ENCODE measurements at places on chromosomes 6 and 20.

GRCh38 chr6:154359161-154359574 is 2.6 kb upstream of the IPCEF1 start:
- peak; percentile 44 for DNase-seq

GRCh38 chr6:158631678-158632537 is 12.6 kb downstream of the DYNLT1 start:
- peak; percentile 62 for DNase-seq

- peak; percentile 95 for DNase-seq
Measured at GRCh38 chr6:157221049-157221816, 102.1 kb downstream of the TMEM242 start.

- no peak for DNase-seq
Measured at GRCh38 chr6:89734526-89734925, 85.1 kb downstream of the MDN1 start.

DNA sequence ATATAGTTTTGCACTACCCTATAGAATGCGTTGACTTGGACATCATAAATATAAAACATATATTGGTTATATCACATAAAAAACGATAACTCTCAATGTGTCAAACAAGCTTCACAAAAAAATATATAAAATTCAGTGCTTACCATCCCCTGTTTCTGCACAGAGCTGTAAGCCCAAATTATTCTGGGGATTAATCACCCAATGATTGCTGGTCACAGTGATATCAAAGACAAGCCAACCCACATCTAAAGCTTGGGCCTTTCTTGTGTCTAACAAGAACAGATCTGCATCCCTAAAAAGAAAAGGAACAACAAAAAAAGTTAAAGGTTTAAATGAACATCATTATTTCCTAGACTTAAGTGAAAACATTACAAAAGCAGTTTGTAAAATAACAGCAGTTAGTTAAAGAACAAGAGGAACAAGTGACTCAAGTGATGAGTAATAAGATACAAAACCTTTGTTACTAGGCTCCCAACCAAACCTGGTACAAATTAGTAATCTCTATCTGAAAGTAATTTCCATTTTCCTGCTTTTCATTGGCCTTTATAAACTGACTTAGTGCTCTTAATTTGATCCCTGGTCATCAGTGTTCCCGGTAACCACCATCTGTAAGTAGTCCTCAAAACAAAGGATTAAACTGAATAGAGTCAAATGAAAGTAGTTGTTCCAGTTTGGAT is 81.1 kb downstream of the BMP5 start:
- DNase-seq: no peak

GRCh38 chr6:46138281-46138680 is 8.5 kb downstream of the ENPP4 start:
- no peak for DNase-seq

DNA sequence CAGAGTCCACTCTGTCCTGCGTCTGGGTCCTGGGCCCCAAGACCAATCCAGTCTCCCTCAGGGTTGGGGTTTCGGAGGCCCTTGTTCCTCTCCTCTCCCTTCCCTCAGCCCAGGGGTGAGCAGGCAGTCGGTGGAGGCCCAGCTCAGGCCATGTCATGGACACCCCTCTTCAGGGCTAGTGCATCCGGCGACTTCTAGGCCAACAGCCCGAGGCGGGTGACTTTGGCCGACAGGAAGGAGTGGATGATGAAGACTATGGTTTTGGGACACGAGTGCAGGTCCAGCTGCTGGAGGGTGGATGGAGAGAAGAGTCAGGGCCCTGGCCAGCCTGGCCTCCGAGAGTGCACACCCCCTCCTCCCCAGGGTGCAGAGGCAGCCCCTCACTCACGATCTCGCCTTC is 7.0 kb upstream of the CDK5RAP1 start:
- DNase-seq: no peak

GRCh38 chr6:83509441-83509840 is 2.9 kb upstream of the PRSS35 start:
- DNase-seq: no peak

- DNase-seq: no peak
Measured at GRCh38 chr20:31860390-31861134, 9.8 kb downstream of the DUSP15 start.

GRCh38 chr6:165762876-165763275 is 99.8 kb upstream of the PDE10A start:
- DNase-seq: no peak

- no peak for DNase-seq
Measured at GRCh38 chr6:137123078-137123477, 50.4 kb downstream of the IL22RA2 start.

GRCh38 chr20:34539756-34540155 is 18.8 kb upstream of the MAP1LC3A start:
- DNase-seq: no peak

DNA sequence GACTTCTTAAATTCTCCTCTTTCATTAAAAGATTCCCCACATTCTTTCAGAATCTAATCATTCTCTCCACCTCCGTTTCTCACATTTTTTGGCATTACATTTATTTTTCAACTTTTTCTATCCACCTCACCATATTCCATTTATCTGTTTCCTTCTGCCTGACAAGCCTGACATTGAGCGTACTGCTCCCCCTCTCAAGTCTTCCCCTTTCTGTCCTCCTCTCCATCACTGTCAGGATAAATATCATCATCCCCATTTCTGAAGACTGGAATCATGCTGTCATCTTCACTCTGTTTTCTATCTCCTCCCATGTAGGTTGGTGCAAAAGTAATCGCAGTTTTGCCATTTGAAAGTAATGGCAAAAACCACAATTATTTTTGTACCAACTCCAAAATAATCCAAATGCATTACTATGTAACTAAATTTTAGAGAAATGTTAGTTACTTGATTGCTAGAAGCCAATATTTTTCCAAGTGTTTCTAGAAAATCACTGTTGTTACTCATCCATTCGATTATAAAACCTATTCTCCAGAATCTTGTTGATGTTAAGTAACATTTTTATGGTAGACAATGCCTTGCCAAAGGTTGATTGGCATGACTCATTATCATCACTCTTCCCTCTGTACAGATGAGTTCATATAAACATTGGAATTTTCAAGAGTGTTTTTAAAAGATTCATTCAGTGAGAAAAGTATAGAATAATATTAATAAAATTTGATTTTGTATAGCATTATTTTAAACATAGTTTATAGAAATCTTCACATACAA is 292.3 kb upstream of the RNF217 start:
- no peak for DNase-seq

GRCh38 chr6:11616200-11616611 is 78.7 kb downstream of the TMEM170B start:
- no peak for DNase-seq

- no peak for DNase-seq
Measured at GRCh38 chr6:3381233-3381921, 75.5 kb downstream of the SLC22A23 start.

- peak; percentile 25 for DNase-seq
Measured at GRCh38 chr6:34961574-34961973, 72.5 kb downstream of the ANKS1A start.

GRCh38 chr6:34143884-34144580 is 1.9 kb downstream of the GRM4 start:
- no peak for DNase-seq

DNA sequence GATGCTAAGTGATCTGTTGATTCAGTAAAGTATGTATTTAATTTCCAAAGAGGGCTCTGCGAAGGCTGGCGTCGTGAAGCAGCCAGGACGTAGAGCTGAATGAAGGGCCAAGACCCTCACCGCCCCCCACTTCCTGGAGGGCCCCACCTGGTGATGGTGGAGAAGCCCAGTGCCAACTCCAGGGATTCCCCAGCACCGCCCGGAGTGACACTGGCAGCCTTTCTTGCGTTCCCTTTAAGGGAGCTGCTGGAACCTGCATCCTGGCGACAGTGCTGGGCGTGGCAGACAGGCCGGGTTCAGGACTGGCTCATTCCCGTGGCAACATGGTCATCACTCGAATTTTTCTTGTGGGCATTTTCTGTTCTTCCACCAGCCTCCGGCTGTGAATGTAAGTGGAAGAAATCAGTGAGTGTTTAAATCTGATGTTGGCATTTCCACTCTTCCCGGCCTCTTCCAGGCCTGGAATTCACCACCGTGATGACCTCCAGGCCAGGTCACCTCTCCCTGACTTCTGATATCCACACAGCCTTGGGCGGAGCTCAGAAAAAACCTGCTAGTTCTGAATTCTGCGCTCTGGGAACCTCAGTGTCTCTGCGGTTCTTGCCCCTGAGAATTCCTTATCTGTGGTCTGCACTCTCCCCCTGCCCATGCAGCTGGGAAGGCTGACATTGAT is 57.4 kb upstream of the DACT2 start:
- no peak for DNase-seq

DNA sequence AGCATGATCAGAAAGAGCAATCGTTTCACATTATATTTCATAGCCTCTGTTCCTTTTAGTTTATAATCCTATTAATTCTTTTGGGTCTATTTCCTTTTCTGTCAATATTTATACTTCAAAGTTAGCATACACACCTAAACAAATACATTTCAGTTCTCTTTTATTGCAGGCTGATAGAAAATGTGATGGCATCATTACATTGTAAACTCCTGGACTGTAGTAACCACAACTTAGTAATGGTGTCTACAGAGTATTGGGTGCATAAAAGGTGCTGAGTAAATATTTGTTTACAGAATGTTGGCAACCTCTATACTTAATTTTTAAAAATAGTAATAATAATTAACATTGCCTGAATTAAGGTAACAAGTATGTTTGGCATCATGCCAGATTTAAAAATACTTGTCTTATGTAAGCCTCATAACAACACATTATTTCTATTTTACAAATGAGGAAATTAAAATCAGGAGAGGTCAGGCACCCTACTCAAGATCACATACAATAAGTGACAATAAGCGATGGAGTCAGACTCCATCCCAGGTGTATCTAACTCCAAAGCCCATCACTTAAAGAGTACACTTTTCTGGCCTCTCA is 195.0 kb downstream of the UBE3D start:
- DNase-seq: no peak

- no peak for DNase-seq
Measured at GRCh38 chr6:96340164-96340563, 181.4 kb upstream of the UFL1 start.

DNA sequence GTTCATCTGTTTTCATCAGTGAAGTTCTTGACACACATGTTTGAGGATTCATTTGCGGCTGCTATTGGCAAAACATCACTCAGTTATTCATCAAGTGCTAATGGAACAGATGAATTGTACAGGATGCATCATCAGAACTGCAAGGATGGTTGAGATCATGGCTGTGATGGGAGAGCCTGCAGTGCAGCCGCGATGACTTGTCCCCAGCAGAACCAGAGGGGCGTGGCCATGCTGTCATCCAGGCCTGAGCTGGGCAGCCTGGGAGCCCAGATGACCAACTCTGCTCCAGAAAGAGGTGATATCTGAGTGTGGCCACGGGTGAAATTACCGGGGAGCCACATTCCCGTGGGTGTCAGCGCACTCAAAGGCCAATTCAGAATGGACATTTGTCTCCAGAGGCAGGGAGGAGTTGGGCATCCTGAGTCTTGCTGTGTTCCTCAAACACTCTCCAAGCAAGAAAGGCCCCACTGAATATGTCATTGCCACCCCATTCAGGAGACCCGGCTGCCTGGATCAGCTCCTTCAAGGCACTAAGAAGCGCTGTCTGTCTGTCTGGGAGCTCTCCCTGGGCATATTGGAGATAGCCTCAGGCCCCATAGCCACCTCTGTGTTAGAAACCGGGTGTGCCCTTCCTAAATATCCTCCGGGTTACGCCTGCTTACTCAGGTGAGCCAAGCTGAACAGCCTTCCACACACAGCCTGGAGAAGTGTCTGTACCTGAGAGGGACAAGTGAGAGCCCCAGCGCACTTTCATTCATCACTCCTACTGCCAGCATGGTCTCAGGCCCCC is 66.7 kb downstream of the SYNDIG1 start:
- DNase-seq: no peak

DNA sequence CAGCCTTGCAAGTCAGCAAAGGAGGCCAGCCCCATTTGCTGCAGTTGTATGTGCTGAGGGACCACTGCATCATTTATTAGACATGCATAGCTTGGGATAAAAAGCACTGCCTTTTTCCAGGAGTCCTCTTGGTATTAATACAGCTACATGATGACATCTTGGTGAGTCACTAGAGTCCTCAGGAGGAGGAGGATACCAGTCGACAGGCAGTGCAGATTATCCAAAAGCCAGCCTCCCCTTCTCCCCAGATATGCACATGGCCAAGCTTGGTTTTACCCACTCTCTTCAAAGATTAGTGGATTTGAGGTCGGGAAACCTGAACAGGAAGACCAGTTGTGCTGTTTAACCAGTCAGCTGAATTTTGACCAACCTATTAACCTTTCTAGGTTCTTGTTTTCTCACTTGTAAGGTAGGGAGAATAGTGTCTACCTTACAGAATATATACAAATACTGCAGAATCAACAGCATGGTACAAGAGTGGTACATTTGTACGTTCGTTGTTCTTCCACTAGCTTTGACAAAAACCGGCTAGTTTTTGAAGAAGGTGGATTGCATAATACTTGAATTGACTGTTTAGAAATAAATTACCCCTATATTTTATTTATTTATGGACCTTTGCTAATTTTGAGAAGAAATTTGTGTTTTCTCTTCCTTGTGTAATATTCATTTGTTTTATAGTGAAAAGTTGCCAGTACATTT is 31.9 kb downstream of the VAPB start:
- DNase-seq: no peak

- no peak for DNase-seq
Measured at GRCh38 chr20:43843965-43844660, 70.5 kb upstream of the TOX2 start.

DNA sequence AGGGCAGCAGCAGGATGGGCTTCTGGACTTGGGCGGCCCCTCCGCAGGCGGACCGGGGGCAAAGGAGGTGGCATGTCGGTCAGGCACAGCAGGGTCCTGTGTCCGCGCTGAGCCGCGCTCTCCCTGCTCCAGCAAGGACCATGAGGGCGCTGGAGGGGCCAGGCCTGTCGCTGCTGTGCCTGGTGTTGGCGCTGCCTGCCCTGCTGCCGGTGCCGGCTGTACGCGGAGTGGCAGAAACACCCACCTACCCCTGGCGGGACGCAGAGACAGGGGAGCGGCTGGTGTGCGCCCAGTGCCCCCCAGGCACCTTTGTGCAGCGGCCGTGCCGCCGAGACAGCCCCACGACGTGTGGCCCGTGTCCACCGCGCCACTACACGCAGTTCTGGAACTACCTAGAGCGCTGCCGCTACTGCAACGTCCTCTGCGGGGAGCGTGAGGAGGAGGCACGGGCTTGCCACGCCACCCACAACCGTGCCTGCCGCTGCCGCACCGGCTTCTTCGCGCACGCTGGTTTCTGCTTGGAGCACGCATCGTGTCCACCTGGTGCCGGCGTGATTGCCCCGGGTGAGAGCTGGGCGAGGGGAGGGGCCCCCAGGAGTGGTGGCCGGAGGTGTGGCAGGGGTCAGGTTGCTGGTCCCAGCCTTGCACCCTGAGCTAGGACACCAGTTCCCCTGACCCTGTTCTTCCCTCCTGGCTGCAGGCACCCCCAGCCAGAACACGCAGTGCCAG is at the start of gene TNFRSF6B:
TSS of gene TNFRSF6B (plus strand) at position 25 of the 729 bp plus-strand sequence. CDS start at position 141, 116 bp downstream.
- DNase-seq: no peak
